ENCODE measurements at places on chromosomes 6 and 20.
A peak's percentile ranks its signal among the peaks of the same experiment; 100 is the strongest.

- no peak for DNase-seq
Measured at GRCh38 chr20:64050261-64051032, 1.0 kb upstream of the SOX18 start.

DNA sequence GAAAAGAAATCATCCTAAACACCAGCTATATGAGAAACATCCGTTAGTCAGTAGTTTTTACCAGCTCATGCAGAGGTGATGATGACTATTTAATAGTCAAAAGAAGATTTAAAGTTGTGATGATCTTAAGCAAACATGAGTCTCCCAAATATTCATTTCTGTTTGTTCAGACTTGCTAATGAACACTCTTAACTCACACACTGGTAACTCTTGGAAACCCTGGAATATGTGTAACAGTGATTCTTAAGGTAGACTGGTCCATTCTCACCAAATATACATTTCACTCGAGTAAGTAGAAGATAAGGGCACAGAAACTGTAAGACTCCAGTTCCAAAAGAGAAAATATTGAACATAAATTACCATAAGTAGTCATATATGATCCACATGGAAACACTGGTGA, 29.1 kb downstream of the RSPO3 start:
- DNase-seq, result no peak

GRCh38 chr6:1498491-1499113, 109.2 kb downstream of the FOXF2 start:
- DNase-seq, result no peak

DNA sequence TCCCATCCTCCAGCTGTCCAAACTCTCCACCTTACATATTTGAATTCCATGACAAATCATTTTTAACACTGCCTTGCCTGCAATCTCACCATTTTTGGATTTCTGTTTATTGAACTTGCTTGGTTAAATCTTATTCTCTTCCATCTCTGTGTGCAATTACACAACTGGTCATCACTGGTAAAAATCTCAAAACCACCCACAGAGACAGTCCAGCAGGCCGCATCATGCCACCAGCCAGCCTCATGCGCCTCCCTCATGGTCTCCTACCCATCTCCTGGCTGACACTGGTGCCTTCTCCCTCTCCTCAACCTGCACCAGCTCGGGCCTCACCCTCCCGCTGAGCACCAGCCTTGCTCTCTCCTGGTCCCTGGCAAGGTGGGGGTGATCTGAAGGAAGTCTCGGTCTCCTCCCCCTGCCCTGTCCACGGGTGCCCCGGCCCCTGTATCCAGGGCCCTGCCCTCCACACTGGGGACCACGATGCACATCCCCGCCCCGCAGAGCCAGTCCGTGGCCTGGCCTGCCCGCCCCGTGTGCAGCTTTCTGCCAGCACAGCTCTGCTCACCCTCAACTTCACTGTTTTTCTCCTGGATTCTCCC, 92.0 kb downstream of the THBS2 start:
- no peak for DNase-seq

DNA sequence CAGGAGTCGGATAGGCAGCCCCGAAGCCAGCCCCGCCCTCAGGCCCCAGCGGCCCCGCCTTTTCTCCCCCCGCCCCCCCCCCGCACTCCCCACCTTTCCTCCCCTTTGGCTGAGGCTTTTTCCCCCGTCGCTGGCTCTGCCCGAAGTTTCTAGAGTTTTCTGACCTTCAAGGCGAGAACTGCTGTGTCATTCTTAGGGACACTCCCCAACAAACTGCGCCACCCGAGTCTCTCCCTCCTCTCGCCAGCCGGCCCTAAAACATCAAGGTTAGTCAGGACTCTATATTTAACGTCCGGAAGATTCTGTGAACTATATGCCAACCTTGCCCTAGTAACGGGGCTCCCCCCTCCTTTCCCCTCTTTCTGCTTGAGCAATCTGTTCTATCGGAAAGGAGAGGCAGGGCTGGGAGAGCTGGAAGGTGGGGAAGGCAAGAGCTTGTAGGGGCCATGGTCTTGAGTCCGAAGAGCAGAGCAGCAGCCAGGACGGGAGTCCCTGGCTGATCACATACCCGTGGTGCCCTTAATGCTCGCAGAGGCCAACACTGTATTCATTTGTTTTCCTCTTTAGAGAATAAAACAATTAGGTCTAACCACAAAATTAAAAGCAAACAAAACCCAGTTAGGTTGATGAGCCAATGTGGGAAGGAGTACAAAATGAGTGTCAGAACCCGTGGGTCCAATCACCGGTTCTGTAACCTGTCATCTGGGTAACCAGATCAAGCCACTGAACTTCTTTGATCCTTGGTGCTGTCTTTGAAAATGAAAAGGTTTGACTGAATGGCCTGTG, 5.3 kb upstream of the HSPA1B start:
- peak; percentile 69 for DNase-seq

GRCh38 chr6:89977808-89978748, 83.8 kb downstream of the GJA10 start:
- no peak for DNase-seq

- DNase-seq, result no peak
Measured at GRCh38 chr6:131747821-131748353, 37.1 kb upstream of the CTAGE9 start.

- DNase-seq, result no peak
Measured at GRCh38 chr20:45346851-45347250, 1.4 kb downstream of the SDC4 start.

DNA sequence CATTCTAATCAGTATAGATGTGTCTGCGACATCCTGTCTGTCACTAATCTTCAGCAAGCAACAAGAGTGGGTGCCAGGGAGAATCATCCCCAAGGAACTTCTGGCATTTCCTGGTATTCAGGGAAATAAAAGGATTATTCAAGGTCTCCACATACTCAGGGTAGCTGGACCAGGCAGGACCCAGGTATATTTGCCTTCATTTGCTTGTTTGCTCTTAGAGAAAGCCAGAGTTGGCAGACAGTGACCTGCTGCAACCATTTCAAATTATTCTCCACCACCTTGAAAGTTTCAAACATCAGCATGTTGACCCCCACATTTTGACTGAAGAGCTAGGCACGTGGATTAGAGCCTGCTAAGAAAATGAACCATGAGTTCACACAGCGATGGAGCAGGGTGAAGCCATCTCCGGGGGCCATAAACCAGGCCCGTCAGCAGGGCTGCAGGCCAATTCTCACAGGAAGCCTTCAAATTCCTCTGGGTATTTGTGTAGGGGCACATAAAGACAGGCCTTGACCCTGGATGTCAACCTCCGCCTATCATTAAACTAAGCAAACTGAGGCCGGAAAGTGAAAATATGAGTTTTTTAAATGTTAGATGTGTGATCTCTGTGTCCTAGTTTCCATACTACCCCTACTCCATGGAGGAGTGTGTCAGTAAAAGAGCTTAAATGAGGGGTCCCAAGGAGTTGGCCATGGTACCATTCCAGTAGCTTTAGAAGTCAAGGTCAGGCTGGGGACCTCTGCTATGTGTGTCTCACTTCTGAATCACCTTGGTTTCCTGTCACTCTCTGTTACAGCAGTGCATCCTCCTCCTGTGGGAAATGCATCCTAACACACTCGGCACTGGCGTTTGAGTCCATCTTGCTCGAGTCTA, 32.9 kb downstream of the TRAM2 start:
- no peak for DNase-seq

- no peak for DNase-seq
Measured at GRCh38 chr6:90005048-90005827, 111.0 kb downstream of the GJA10 start.

- DNase-seq, result no peak
Measured at GRCh38 chr6:25397406-25397805, 118.2 kb downstream of the CARMIL1 start.

GRCh38 chr20:24814556-24815195, 134.4 kb upstream of the CST7 start:
- no peak for DNase-seq

- no peak for DNase-seq
Measured at GRCh38 chr6:66421570-66421969, 714.5 kb upstream of the EYS start.

- DNase-seq, result no peak
Measured at GRCh38 chr6:126821706-126822105, 296.8 kb upstream of the RSPO3 start.

- DNase-seq, result no peak
Measured at GRCh38 chr6:154653853-154654252, 79.4 kb upstream of the SCAF8 start.

- DNase-seq, result no peak
Measured at GRCh38 chr20:2509468-2509781, 710 bp upstream of the ZNF343 start.

DNA sequence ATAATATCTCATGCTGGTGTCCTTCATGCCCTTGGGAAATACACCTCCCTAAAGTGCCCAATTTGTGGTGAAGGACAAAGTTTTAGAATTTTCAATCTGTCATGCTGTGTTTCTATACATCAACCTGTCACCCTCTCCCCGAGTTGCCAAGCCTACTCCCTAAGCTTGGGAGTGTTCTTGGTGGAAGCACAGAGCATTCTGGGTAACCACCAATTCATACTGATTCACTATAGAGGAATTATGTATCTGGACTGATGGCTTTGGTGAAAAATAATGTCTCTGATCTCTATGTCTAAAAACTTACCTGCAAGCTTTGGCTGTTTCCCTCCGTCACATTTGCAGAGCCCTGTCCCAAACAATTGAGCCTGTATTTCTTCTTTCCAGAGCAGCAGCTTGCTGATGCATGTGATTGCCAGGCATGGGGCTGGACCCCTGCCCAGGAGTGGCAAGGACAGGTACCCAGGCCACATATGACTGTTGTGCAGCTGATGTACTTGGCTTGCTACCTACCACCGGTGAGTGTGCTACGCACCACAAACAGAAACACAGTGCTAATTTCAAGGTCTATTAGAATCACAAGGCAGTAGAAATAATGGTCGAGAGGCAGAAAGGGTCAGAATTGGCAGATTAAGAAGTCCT, 202.8 kb upstream of the CITED2 start:
- no peak for DNase-seq

- DNase-seq, result no peak
Measured at GRCh38 chr6:5695260-5696245, 311.2 kb downstream of the NRN1 start.

- no peak for DNase-seq
Measured at GRCh38 chr6:125886021-125886420, 70.5 kb upstream of the HINT3 start.

GRCh38 chr20:38872491-38873049, 53.6 kb upstream of the FAM83D start:
- DNase-seq, result peak; percentile 40

DNA sequence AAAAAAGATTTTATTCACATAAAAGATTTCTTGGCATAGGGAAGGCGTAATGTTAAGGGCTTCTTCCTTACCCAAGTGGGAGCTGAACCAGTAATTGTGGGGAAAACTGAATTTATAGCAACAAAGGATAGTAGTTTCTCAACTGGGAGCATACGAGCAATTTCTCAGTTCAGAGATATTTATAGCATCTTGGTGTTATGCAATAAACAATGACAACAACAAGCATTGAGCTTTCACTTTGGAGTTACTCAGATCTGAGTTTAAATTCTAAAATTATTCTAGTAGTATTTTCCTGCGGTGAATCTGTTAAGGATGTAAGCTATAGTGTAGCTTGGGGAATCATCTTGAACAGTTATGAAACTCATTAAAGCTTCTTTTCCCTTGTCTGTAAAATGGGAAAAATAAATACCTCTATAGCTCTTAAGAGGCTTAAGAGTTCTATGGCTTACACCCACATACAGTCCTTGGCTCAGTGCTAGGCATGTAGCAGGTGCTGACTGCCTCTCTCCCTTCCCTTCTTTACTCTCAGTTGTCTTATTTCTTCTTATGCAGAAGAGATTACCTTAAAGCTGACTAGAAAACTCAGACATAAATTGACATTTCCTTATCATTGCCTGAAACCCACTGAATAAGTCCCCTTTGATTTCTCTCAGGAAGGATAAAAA, 58.8 kb downstream of the SAMD5 start:
- no peak for DNase-seq

GRCh38 chr6:5442916-5443315, 181.6 kb downstream of the FARS2 start:
- DNase-seq, result no peak

DNA sequence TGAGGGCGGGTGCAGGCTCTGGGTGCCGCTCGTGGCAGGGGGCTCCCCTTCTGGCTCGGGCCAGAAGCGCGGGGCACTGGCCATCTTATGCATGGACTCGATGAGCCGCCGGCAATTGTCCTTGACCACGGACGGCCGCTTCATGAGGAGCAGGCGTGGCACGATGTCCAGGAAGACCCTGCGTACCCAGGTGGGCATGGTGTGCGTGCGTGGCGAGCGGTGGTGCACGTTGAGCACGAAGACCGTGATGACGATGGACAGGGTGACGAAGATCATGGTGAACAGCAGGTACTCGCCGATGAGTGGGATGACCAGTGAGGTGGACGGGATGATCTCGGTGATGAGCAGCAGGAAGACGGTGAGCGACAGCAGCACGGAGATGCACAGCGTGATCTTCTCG, 11.0 kb downstream of the CHRNA4 start:
- DNase-seq, result no peak

DNA sequence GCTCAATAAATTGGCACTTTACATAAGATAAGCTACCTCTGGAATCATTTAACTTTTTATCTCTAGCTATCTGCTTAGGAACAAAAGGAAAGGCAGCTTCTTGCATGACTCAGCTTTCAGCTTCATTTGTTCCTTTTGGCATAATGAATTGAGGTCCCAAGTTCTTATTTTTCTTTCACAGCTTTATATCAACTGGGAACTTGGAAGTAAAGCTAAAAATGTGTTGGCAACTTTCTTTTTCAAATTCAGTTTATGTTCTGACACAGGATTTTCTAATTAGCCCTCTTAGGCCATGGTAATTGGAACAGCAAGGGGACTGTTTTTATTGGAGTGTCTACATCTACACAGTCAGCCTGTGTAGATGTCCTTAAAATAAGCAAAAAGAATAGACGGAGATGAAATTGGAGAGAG, 55.2 kb upstream of the MRAP2 start:
- no peak for DNase-seq

GRCh38 chr6:123430970-123431369, 205.8 kb downstream of the TRDN start:
- DNase-seq, result no peak

DNA sequence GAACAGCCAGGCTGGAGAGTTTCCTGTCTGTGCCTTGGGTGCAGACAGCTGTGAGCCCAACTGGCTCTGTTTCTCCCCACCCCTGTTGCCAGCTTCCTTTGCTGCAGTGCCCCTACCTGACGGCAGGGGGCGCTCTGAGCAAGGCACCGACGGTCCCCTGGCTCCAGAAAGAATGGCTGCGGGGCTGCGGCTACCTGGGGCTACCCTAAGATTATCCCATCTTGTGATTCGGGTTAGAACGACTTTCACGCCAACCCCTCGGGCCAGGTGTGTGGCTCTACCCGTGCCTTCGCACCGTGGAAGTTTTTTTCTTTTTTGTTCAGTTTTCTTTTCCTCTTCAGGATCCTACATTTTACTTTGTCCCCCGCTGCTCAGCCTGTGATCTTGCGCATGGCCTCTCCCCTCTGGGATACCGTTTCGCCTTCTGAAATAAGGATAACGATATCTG, 33.4 kb upstream of the AAR2 start:
- peak; percentile 63 for DNase-seq

- DNase-seq, result no peak
Measured at GRCh38 chr6:170152989-170153388, 137.9 kb downstream of the DLL1 start.

- DNase-seq, result no peak
Measured at GRCh38 chr6:123030282-123030681, 34.2 kb downstream of the CLVS2 start.

- DNase-seq, result no peak
Measured at GRCh38 chr6:22042706-22043105, 254.1 kb downstream of the PRL start.

GRCh38 chr6:166942393-166943168, 13.8 kb downstream of the RNASET2 start:
- peak; percentile 76 for DNase-seq

Data from stimulated activated naive CD4-positive, alpha-beta T cell treated with Interleukin-2 at 50 U/mL for 16 hours (primary cell).